ENCODE measurements at places on chromosomes 7 and 10. TPM values are rescaled to one million over a fixed set of nuclear protein-coding genes. Genes with fewer than 3 reads are reported as not detected.
A peak's percentile ranks its signal among the peaks of the same experiment; 100 is the strongest.

GRCh38 chr7:1344981-1345701 is 112.5 kb downstream of the UNCX start:
- H3K36me3 ChIP-seq: no peaks in the 10 kb centered on the region
- DNase-seq: no peak
- no peak overlapping the region for H3K4me3 ChIP-seq
- no peaks in the 10 kb centered on the region for H3K4me1 ChIP-seq
- H3K27ac ChIP-seq: no peak overlapping the region

The CLDN4 gene
- 32.0 TPM for total RNA-seq

DNA sequence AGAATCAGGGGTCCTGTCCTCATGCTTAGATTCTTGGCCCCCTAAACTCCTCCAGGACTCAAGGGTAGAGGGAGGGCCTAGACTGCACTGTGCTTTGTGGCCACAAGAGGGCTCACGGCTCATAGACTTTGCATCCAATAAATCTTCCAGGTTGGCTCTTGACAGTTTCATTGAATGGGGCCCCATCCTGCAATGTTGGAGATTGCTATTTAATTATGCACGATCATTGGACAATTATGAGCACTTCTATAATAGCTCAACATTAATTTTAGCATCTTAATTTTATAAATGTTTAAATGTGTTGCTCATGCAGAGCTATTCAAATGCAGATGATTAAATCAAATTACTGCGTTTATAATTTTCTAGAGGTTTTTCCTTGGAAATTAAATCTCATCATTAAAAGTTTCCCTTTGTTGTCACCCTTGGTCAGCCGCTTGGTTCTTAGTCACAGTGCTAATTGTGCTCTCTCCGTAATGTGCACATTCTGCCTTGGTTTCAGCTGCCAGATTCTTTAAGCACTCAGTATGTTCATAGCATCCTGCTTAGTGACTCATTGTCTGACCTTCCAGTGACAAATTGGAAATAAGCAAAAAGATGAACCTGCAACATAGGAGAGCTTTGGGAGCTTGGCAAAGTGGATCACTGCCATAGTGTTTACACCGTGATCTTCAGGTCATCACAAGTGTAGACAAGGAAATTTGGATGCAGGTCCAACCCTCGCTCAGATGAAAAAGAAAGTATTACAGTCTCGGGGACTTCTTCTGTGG is 33.4 kb upstream of the PLPP4 start:
- peaks cover 5% of the 10 kb centered on the region for H3K4me1 ChIP-seq
- no peaks in the 10 kb centered on the region for H3K27me3 ChIP-seq
- no peaks in the 10 kb centered on the region for H3K36me3 ChIP-seq
- H3K4me3 ChIP-seq: no peak overlapping the region
- no peak overlapping the region for H3K27ac ChIP-seq

DNA sequence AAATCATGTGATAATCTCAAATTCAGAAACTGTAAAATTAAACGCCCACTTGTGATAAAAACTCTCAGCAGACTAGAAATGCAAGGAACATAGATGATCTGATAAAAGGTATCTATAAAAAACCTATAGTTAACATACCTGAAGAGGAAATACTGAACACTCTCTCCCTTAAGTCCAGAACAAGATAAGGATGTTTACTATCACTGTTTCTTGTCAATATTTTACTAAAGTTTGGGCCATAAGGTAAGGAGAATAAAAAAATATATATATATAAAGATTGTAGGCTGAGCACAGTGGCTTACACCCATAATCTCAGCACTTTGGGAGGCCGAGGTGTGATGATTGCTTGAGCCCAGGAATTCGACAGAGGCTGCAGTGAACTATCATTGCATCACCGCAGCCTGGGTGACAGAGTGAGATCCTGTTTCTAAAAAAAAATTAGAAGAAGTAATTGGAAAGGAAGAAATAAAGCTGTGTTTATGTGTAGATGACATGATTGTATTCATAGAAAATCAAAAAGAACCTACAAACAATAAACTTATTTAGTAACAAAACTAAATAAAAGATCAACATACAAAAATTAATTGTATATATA is 28.4 kb downstream of the MPLKIP start:
- H3K4me1 ChIP-seq: no peaks in the 10 kb centered on the region
- H3K4me3 ChIP-seq: no peak overlapping the region
- no peaks in the 10 kb centered on the region for H3K36me3 ChIP-seq
- H3K27me3 ChIP-seq: no peaks in the 10 kb centered on the region

DNA sequence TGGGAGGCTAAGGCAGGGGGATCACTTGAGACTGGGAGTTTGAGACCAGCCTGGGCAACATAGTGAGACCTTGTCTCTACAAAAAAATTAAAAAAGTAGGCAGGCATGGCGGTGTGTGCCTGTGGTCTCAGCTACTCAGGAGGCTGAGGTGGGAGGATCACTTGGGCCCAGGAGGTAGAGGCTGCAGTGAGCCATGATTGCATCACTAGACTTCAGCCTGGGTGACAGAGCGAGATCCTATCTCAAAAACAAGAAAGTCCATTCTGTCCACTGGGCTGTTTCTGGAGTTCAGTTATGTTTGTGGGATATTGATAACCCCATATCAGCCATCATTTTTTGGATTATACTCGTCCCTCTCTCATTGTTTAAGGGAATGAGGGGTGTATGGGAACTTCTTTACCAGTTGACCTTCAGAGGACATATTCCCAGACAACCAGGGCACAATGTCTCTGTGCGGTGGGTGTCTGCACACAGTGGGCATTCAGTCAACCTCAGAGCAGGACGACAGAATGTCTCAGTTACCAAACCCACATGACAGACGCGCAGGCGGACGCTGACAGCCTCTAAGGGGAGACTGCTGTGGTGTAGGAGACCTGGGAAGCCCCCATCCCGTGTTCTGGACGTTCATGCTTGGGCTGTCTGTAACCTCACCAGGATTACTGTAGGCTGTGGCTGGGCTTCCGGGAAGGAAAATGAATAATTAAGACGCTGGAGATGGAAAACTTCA is 69.4 kb downstream of the CARD11 start:
- H3K27ac ChIP-seq: no peak overlapping the region
- no peaks in the 10 kb centered on the region for H3K36me3 ChIP-seq
- H3K4me1 ChIP-seq: peaks cover 12% of the 10 kb centered on the region
- H3K4me3 ChIP-seq: no peak overlapping the region

DNA sequence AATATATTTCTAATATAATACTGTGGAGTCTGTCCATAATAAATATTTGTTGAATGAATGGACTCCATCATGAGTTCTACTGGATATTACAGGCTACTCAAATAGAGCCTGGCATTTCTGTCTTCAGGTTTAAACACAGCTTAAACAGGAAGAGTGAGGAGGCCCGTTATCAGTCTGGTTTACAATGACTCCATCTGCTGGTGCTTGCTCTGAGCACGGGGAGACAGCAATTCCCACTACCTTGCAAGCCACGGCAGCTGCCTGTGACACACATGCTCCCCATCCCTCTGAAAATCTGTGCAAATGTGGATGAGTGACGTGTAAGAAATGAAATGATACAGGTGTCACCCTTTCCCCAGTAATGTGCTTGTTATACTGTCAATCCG is 293.5 kb upstream of the IMMP2L start:
- H3K36me3 ChIP-seq: peaks cover 17% of the 10 kb centered on the region
- DNase-seq: no peak
- H3K4me1 ChIP-seq: peaks cover 38% of the 10 kb centered on the region
- H3K27me3 ChIP-seq: peaks cover 5% of the 10 kb centered on the region
- H3K4me3 ChIP-seq: no peak overlapping the region

The AGBL3 gene
- 1.6 TPM for total RNA-seq

- H3K4me3 ChIP-seq: no peak overlapping the region
- no peak for DNase-seq
- H3K27ac ChIP-seq: no peak overlapping the region
These were observed 216.5 kb upstream of the TMEM196 start for GRCh38 chr7:19989906-19990305.

DNA sequence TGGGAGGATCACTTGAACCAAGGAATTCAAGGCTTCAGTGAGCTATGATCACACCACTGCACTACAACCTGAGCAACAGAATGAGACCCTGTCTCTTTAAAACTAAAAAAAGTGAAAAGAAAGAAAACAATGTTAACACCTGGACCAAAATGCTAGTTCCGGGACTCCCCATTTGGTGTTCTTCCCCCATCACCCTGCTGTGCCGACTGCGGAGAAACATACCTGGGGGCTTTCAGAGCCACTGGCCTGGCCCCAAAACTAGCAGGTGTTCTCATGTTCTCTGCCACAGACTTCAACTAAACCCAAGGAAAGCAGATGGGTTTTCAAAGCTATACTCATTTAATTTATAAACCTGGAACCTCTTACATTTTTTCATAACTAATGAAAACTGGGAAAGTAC is 250.9 kb downstream of the KIAA1217 start:
- H3K27me3 ChIP-seq: no peaks in the 10 kb centered on the region
- DNase-seq: no peak

The A1CF gene
- 0.07 TPM for total RNA-seq

DNA sequence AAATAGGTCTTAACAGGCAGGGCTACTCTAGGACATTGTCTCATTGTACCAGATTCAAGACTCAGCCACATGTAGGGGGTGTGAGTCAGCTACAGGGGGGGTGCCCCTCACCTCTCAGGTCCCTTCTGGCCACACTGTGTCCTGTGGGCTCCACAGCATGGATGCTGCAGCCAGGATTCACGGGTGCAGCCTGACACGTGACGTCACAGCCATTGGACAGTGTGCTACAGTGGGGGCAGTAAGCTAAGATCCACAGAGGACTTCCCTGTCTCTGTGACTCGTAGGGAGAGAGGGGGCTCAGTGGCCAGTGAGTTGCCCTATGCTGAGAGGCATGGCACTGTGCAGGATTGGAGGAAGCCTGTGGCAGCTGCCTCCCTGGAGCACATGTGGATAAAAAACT is 77.9 kb downstream of the TMEM178B start:
- no peak overlapping the region for H3K4me3 ChIP-seq
- no peak for DNase-seq
- no peaks in the 10 kb centered on the region for H3K36me3 ChIP-seq
- H3K4me1 ChIP-seq: peaks cover 5% of the 10 kb centered on the region

DNA sequence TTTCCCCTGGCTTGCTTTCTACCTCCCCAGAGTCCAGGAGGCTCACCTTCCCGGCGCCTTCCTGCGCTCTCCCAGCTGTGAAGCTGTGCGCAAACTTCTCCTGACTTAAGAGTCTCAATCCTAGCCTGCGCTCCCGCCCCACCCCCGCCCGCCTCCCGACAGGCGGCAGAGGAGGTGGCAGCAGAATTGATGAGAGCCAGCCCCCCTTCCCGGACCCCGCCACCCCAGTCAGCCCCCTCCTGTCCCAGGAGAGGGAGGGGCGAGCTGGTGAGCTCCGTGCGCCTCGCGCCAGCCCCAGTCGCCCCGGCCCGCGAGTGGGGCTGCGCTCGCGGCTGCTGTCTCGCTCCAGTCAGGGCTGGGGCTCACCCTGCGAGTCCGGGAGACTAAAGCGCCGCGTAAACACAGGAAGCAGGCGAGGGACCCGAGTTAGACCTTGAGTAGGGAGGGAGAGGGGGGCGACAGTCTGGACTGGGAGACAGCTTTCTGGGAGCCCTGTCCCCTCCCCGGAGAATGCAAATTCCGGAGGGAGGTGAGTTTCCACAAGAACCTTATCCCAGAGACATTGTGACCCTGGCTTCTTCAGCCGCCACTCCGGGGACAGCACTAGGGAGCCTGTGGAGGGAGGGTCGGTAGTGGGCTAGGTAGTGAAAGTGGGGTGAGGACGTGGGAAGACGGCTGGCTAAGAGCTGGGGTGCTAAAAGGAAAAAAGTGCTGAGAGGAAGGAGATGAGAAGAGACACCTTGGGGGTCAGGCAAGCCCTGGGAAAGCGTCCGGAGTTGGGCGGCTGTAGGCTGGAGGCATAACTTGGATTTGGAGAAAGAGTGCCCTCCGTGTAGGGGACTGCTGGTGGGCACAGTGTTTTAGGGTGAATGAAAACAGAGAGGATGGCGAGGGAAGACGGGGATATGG is at the start of gene CALCR:
Gene CALCR (minus strand): TSS at position 79 of the 909 bp plus-strand sequence. CDS start 87,743 bp downstream, outside the sequence.
- peak within 1 kb of the TSS; percentile 92 for H3K4me3 ChIP-seq
- H3K36me3 ChIP-seq: no peaks in the 10 kb centered on the region

DNA sequence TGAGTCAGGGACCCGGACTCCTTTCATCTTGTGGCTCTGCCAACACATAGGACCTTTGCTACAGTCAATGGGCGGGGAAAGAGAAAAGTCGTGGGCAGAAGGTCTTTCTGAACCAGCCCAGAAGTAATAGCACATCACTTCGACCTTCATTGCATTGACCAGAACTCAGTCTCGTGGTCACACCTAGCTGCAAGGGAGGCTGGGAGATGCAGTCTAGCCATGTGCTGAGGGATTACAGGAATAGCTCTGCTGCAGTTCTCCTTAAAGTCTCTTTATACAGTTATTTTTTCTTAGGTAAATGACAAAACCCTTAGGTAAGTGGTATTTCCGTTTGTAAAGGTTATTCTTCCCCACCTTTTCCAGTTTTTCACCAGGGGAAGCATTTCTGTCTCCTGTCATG is 25.4 kb downstream of the WIPF3 start:
- no peaks in the 10 kb centered on the region for H3K27me3 ChIP-seq
- H3K36me3 ChIP-seq: peaks cover 8% of the 10 kb centered on the region
- H3K27ac ChIP-seq: no peak overlapping the region
- no peak overlapping the region for H3K4me3 ChIP-seq

GRCh38 chr10:46515793-46516192 is 40.7 kb downstream of the GPRIN2 start:
- H3K4me3 ChIP-seq: no peak overlapping the region
- DNase-seq: peak; percentile 8
- H3K27me3 ChIP-seq: no peaks in the 10 kb centered on the region
- no peak overlapping the region for H3K27ac ChIP-seq

GRCh38 chr7:158549616-158550393 is 37.8 kb downstream of the PTPRN2 start:
- DNase-seq: no peak
- H3K27ac ChIP-seq: no peak overlapping the region
- H3K27me3 ChIP-seq: peaks cover 9% of the 10 kb centered on the region
- no peaks in the 10 kb centered on the region for H3K36me3 ChIP-seq
- no peak overlapping the region for H3K4me3 ChIP-seq
- H3K4me1 ChIP-seq: peaks cover 20% of the 10 kb centered on the region

The AQP1 gene
- 1.1 TPM for total RNA-seq

The MAPK8 gene
- total RNA-seq: 52.9 TPM

DNA sequence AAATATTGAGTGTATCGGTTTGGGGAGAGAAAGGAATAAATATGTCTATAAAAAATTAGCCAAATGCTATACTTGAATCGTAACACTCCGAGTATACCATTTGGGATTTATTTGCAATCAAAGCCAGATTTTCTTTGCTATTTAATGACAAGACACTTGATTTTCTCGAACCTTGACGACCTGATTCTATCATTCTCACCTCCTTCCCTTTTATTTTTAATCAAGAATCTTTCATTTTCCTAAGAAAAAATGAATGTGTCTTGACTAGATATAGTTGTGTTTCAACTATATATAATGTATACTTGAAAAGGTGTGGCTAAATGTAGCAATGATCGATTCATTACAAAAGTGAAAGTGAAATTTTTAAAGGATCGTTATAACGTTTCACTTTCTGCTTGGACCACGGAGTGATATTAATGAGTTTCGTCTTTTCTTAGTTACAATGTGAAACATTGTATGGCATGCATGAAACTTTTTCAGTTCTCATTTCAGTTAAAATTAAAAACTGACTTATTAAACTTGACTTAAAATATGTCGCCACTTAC is 562 bp downstream of the NUB1 start:
- H3K27ac ChIP-seq: peak overlapping the region; percentile 76
- H3K4me1 ChIP-seq: peaks cover 3% of the 10 kb centered on the region
- peaks cover 12% of the 10 kb centered on the region for H3K36me3 ChIP-seq
- no peak for DNase-seq
- H3K4me3 ChIP-seq: peak overlapping the region; percentile 76

The SFTPD gene
- total RNA-seq: 1.1 TPM

- peaks cover 42% of the 10 kb centered on the region for H3K27me3 ChIP-seq
- peaks cover 35% of the 10 kb centered on the region for H3K4me1 ChIP-seq
- H3K4me3 ChIP-seq: no peak overlapping the region
- H3K27ac ChIP-seq: no peak overlapping the region
- DNase-seq: no peak
These were observed 4.5 kb downstream of the FGF8 start for GRCh38 chr10:101771380-101771779.
